Natural killer cell (primary cell): ENCODE measurements at places on chromosomes 13 and 19. TPM values are rescaled to one million over a fixed set of nuclear protein-coding genes. Genes with fewer than 3 reads are reported as not detected.

- no peak for DNase-seq
Measured at GRCh38 chr19:38076337-38076736, 147.7 kb downstream of the DPF1 start.

GRCh38 chr13:98180092-98180491 lies 3.0 kb upstream of the RNF113B start:
- no peak for DNase-seq

GRCh38 chr13:48851707-48852106 lies 124.0 kb upstream of the FNDC3A start:
- no peak for DNase-seq

DNA sequence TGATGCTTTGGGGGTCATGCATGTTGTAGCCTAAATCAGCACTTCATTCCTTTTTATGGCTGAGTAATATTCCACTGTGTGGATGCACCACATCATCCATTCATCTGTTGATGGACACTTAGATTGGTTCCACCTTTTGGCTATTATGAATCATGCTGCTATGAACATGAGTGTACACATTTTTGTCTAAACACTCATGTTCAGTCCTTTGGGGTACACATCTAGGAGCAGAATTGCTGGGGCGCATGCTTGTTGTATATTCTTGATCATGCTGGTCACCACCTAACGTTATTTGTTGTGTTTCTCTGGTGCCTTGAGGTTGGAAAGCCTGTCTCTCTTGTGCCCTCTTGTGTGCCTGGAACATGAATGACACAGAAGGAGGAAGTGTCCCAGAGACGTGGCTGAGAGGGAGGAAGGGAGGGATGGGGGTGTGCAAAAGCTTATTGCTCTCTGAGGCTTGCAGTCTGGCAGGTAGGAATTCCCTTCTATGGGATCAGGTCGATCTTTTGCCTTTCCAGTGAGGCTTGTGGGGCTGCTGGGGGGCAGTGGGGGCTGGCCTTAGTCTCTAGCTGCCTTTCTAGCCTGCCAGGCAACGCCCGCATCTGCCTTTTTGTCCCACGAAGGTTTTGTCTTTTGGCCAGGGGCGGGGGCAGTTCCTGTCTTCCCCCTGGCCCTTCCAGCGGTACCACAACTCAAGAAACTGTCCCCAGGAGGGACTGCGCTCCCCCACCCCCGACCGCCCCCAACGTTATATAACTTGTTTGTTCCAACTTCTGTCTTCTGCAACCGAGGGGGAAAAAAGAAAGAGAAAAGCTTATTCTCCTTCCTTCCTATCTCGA lies 7.6 kb downstream of the KLHL26 start:
- DNase-seq: no peak

- no peak for DNase-seq
Measured at GRCh38 chr19:29767039-29767735, 44.6 kb upstream of the CCNE1 start.

- DNase-seq: no peak
Measured at GRCh38 chr19:48121909-48122371, 11.3 kb upstream of the PLA2G4C start.

DNA sequence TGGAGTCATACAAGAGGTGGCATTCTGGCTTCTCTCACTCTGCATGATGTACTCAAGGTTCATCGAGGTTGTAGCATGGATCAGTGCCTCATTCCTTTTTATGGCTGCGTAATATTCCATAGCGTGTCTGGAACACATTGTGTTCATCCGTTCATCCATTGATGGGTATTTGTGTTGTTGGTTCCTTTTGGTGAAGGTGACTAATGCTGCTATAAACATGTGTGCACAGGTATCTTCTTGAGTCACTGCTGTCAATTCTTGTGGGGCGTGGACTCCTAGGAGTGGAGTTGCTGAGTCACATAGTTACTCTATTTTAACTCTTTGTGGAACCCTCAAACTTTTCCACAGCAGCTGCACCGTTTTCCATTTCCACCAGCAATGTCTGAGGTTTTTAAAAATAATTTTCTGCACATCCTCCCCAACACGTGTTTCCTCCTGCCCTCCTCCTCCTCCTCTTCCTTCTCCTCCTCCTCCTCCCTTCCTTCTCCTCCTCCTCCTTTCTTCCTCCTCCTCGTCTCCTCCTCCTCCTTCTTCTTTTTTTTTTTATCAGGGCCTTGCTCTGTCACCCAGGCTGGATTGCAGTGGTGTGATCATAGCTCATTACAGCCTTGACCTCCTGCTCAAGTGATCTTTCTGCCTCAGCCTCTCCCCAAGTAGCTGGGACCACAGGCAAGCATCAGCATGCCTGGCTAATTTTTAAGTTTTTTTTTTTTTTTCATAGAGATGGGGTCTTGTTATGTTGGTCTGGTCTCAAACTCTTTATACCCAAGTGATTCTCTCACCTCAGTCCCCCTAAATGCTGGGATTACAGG lies 2.0 kb upstream of the TMEM221 start:
- DNase-seq: no peak

DNA sequence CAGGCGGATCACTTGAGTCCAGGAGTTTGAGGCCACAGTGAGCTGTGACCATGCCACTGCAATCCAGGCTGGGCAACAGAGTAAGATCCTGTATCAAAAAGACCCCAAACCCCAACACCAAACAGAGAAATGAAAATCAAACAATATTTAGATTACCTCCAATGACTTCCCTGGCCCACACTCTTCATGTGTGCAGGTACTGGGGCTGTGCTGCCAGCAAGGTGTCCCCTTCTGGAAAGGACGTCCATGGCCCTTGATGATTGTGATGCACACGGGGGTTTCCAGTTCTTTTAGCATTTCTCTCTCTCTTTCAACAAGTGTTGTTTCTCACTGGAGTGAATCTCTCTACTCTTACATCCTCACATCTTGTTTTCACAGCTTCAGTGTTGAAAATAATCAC lies 23.7 kb upstream of the LGALS14 start:
- DNase-seq: no peak

DNA sequence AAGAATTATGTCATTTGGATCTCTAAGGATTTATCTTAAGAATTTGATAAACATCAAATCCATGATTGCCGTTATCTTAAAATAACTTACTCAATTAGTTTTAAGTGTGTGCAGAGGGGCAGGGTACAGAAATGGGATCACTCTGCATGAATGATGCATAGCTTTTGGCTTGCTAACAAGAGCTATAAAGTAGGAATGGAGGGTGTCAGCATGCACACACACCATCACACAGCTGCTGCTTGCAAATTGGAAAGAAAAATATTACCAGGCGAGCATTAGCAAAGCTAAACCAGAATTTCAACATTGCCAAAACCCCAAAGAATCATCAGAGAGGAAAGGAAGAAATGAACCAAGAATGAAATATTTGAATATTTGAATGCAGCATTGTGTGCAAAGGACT lies 580.6 kb downstream of the LMO7 start:
- DNase-seq: no peak

DNA sequence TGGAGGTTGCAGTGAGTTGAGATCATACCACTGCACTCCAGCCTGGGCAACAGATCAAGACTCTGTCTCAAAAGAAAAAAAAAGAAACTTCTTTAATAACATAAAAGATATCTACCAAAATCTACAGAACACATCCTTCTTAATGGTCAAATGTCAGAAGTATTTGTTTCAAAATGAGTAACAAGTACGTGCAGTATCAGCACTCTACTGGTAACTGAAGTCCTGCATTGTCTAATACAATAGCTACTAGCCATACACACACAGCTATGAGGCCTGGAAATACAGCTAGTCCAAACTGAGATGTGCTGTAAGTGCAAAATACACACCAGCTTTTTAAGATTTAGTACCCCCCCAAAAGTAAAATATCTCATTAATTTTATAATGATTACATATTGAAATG lies 88.1 kb downstream of the TSC22D1 start:
- no peak for DNase-seq

- DNase-seq: peak; percentile 73
Measured at GRCh38 chr19:1624458-1624857, 19.2 kb upstream of the UQCR11 start.

- DNase-seq: no peak
Measured at GRCh38 chr19:17216058-17216670, 1.0 kb downstream of the USE1 start.

DNA sequence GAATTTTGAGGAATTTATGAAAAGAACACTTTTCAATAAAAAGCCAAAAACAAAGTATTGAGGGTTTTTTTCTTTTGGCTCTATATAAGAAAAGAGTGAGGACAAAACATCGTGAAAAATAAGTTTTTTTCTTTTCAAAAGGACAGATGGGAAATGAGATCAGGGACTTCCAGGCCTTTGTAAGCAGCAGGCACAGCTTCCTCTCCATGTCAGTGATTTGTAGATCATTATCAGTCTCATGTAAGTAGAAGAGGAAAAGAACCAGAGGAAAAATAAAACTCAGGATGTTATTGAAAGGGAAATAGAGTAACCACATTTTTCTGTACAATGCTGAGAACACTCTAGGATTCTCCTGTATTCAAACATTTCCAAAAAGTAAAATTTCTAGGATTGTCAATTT lies 29.9 kb downstream of the DOCK9 start:
- no peak for DNase-seq

DNA sequence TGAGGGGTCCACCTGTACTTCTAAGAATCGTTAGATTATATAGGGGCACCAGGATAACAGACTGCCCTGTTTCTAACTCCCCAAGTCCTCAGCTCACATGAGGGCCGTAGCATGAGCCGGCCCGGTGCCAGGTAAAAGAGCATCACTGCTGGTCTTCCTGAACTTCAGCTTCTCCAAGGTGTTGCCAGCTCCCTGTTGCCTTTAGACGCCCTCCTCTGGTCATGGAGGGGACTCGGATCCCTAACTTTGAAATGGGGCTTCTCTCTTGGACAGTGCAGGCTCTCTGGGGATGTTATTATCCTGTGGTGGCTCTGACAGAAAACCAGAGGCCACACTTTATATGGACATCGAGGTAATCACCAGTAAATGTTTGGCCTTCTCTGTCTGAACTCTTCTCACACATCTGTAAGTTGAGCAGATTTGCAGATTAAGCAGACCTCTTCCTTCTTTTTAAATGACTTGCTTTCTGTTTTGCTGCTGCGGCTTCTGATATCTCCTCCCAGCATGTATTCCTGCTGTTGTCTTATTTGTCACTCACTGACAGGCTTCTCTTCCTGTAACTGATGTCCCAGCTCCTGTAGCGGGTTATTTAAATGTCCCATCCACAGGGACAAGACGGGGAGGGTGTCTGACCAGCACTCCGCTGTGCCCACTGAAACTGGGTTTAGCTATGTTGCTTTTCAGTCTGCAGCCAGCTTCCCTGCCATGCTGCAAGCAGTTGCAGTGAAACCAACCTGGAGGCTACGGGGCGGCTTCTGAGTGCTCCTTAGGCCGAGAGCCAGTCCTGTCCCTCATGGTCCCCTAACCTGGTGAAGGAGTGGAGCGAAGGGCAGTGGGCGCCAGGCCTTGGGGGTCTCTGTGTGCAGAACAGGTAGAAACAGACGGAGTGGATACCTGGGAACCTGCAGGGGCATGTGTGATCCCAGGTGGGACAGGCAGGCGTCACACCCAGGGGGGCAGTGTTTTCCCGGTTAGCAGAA lies 39.2 kb downstream of the TSSK6 start:
- no peak for DNase-seq

- peak; percentile 77 for DNase-seq
Measured at GRCh38 chr19:16449330-16449961, 22.3 kb downstream of the EPS15L1 start.

DNA sequence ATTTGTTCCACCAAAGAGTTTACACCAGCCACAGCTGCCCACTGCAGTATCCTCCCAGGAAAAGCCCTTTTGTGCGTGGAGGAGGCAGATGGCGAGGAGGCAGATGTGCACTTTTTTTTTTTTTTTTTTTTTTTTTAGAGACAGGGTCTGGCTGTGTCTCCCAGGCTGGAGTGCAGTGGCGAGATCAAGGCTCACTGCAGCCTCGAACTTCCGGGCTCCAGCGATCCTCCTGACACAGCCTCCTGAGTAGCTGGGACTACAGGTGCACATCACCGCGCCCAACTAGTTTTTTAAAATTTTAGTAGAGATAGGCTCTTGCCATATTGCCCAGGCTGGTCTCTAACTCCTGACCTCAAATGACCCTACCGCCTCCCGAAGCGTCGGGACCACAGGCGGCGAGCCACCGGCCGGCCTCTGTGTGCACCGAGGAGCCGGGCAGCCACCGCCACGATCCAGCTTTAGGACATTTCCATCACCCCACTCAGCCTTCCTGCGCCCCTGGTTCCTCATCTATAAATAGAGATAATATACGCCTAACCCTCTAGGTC lies 563 bp upstream of the PDCD5 start:
- DNase-seq: no peak

TPTE2 gene
- total RNA-seq: not detected

ZSCAN22 gene
- 3.2 TPM for total RNA-seq

ELSPBP1 gene
- not detected for total RNA-seq
